ENCODE measurements at places on chromosomes 2 and 18.
A peak's percentile ranks its signal among the peaks of the same experiment; 100 is the strongest.

GRCh38 chr2:183964565-183964964 lies 633.8 kb upstream of the ZNF804A start:
- DNase-seq = no peak

- no peak for DNase-seq
Measured at GRCh38 chr2:105739944-105740530, 4.7 kb upstream of the NCK2 start.

GRCh38 chr2:213306316-213306942 lies 22.2 kb downstream of the SPAG16 start:
- peak; percentile 28 for DNase-seq

GRCh38 chr2:140891614-140892212 lies 1239.1 kb downstream of the LRP1B start:
- DNase-seq = no peak

- no peak for DNase-seq
Measured at GRCh38 chr2:5433855-5434254, 258.3 kb upstream of the SOX11 start.

DNA sequence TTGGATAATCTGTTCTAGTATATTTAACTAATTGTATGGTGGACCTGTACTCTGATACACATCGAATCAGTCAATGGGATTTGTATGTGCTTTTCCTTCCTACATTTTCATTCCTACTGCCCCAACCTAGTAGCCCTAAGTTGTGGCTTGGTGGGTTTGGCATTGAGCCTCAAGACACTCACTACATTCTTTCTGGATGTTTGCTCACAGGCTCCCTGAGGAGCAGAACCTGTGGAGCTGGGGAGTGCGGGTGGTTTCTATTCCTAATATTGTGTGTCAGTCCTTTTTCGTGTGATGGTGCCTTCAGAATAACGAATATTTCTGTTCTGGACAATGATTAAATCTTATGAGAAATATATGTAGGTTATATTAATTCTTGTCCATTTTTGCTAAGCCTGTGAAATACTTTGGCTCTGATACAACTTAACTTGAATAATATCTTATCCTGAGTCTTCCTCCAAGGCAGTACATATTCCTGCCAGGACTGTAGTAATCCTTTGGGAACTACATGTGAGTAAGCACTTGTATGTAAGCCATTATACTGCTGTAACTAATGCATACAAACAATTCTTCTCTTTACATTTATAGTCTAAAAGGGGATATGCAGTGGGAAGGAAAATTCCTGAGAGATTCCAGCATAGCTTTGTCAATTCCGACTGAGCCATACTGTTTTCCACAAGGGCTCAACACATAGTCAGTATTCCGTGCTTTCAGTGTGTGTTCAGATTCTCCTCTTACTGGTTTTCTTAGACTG lies 150.6 kb downstream of the AGPS start:
- peak; percentile 47 for DNase-seq

DNA sequence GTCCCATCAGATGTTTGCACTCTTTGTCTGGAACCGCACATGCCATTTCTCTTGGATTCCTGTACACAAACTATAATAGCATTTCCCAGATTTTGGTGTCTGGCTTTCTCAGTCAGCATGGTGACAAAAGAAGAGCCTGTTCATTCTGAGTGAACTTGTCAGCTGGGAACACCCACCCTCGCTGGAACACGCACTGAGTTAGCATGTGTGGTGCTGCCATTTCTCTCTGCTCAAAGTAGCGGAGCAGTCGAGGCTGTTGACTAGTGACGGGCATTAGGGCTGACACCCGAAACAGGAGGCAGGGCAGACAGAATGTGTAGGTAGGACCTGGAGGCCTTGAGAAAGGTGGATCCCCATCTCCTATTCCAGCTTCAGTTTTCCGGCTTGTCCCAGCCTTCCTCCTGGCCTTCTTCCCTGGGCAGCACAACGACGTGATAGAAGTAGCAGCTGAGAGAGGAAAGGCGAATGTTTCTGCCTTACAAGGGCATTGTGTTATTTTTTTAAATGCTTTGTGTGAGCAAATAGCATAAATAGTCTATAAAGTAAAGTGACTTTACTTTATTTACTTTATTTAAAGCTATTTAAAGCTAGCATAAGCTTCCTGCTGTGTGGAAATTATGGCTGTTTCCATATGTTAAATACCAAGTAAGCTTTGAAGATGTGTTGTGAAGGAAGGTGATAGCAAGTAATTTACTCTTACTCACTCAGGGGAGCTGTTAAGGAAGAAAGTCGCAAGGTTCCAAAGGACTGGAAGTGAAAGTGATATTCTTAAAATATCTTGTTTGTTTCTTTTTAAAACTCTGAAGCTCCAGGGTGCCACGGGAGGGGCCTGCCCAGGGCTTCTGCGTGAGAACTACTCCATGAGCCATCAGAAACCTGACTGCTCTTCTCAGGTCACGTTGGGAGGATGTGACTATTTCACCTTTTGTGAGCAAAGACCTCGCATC lies 272.6 kb downstream of the NEDD4L start:
- no peak for DNase-seq

- DNase-seq = no peak
Measured at GRCh38 chr2:128769457-128770142, 450.9 kb upstream of the HS6ST1 start.

DNA sequence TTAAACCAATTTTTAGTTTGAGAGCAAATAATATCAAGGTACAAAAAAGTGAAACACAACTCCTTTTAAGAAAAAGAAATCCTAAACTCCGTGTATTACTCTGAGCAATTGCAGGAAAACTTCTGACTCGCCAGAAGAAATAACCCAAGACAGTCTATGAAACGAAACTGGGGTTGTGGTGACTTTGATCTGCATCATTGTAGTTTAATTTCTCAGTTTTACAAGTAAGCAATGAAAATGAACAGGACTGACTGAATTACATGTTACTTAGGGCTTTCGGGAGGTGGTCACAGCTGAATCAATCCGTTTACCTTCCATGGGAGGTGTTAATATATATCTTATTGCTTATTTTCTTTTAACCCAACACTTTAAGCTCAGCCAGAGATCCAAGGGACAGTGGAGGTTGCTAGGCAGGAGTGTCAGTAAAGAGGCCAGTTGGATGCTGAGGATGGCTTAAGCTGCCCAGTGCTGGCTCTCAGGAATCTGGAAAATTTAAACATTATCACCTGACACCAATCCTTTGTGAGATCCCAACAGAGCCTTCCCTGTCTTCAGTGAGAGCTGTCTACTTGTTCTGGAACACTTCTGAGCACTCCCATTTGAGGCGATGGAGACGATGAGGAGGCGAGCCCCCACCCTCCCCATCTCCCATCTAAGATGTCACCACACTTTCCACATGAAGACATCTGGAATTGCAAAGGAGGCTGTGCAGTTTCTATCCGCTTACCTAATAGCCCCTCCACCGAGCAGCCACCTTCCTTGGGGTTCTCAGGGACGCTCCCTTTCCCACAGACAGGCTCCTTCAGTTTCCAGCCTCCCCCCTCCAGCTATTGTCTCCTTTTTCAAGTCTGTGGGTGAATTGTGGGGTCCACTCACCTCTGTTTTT lies 3.6 kb upstream of the RAB31 start:
- DNase-seq = no peak

DNA sequence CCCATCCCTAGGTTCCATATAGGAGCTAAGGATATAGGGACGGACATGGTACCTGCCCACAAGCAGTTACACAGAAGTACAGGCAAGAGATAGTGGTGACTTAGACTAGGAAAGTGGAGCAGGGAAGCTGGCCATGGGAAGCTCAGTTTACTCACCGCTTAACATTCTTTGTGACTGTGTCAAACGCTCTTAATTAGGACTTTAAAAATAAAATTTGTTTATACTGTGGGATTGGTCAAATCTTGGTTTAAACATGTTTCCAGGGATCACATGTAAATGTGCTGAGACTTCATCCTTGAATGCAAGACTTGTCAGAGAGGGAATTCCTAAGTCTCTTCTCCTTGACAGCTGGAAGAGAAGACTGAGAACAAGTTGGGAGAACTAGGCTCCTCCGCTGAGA lies 107.3 kb downstream of the MTCL1 start:
- no peak for DNase-seq

GRCh38 chr2:238383743-238384380 lies 42.9 kb upstream of the ASB1 start:
- DNase-seq = no peak

DNA sequence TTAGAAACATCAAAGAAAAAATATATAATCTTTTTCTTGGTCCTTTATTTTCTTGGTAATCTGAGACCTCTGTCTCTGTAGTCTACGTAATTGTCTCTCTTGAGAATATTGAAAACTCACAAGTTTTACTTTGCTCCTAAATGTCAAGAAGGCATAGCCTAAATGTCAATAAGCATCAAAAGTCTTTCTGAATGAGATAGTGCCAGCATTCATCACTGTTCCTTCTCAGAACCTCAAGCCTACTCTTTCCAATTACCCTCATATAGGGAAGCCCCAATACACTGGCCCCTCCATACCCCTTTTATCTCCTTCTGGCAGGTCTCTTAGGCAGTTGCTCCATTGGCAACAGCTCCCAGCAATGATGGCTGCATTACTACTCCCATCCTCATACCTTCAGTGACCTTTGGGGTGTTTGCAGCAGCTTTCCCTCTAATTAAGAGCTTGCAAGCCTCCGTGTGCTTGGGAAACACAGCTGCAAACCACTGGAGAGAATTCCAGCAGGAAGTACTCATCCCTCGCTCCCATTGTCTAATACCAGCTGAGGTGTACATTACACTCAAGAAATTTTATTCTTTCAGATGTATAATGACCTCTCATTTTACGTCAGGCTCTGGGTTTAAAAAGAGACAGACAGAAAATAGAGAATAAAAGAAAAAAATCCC lies 95.8 kb downstream of the KYNU start:
- DNase-seq = no peak

GRCh38 chr2:16066261-16067036 lies 126.1 kb downstream of the MYCN start:
- no peak for DNase-seq

DNA sequence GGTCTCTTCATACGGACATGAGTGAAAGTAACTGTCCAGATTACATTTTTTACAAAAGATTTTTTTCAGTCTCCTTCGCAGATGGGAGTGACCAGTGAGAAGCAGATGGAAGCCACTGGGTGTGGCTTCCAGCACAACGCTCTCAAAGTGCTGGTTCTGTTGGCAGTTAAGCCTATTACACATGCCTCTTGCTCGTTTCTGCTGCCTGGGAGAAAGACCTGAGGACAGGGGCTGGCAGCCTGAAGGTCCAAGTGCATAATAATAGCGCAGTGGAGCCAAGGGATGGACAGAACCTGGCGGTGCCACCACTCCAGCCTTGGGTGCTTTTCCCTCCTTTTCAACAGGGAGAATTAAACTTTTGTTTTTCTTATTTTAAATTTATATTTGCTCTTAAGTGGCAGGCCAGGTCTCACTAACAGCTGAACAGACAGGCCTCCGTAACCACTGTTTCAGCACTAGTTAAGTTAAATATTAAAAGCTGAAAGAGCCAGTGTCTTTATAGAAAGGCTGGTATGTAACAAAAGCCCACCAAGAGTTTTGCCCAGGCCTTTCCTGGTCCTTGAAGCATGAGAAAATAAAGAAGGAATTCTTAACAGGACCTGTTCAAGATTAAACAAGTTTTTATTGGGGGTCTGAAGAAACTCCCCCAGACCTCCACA lies 1.2 kb upstream of the SKA1 start:
- DNase-seq = no peak

DNA sequence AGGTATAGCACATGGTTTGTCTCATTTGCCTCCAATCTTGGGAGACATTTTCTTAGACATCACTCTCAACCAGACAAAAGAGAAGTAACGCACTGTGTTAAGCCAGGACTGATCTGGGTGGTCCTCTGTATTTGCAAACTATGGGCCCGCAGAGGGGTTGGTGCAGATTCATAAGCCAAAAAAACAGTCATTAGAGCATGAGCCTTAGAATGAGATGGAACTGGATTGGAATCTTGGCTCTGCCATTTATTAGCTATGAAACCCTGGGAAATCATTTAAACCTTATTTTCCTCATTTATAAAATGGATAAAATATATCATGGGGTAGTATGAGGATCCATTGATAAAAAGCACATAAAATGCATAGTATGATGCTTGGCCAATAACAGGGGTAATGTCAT lies 213.5 kb upstream of the APCDD1 start:
- no peak for DNase-seq

DNA sequence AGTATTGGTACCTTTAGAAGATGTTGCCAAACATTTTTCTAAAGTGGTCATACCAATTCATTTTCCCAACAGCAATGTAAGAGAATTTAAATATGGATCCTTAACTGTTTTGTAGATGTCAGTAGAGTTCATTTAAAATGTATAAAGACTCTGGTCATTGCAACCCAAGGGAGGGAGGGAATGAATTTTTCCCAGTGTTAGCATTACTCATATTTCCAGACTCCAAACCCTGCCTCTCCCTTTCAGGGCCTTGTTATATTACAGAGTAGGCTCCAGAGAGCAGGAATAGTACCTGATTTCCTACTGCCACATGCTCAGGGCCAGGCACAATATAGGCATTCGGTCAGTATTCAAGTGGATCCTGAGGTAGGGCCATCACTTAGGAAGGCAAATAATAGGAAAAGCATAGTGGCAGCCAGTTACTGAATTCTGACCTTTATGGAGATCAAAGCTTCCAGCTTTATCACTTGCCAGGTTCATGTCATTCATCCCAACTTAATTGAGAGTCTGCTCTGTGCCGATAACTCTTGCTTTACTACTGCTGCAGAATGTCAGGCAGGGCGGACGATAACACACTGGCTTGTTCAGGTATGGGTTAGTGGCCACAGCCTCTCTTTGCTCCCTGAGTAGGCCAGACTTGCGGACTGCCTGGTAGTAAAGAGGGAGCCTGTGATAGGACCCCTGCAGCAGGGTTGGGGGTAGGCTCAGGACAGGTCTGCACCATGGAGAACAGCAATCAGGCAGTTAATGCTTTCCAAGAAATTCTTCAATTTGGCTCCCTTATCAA lies 75.3 kb downstream of the OSBPL6 start:
- DNase-seq = no peak

- peak; percentile 31 for DNase-seq
Measured at GRCh38 chr2:99957332-99958133, 184.9 kb downstream of the AFF3 start.

DNA sequence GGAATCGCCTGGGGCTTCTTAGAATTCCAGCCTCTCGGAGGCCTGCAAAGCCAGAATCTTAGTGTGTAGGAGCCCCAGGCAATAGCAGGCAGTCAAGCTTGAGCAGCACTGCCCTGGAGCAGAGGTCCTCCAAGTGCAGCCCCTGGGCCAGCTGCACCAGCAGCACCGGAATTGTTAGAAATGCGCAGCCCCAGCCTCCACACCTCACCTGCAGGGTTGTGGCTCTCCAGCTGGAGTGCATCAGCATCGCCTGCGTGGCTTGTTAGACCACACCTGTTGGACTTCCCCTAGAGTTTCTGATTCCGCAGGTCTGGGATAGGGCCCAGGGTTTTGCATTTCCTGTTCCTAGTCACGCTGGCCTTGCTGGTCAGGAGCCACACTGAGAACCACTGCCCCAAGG lies 100.3 kb downstream of the ASAP2 start:
- no peak for DNase-seq

GRCh38 chr2:40244675-40245074 lies 207.2 kb downstream of the SLC8A1 start:
- peak; percentile 47 for DNase-seq

DNA sequence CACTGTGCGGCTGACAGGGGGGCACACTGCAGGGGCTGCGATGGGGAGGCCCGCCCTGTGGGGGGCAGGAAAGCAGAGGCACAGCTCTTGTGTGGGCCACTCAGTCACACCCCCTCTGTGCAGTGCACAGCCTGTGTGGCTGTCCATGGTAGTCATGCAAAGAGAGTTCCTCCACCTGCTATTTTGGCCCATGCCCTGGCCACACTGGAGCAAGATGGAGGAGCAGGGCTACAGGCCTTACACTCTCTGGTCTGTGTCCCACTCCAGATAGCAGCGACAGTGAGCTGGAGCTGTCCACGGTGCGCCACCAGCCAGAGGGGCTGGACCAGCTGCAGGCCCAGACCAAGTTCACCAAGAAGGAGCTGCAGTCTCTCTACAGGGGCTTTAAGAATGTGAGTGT lies 28.5 kb upstream of the FAHD2A start:
- DNase-seq = no peak
